Neural progenitor cell (in vitro differentiated cells): ENCODE measurements at places on chromosomes 11 and 22. TPM values are rescaled to one million over a fixed set of nuclear protein-coding genes. Genes with fewer than 3 reads are reported as not detected.

DNA sequence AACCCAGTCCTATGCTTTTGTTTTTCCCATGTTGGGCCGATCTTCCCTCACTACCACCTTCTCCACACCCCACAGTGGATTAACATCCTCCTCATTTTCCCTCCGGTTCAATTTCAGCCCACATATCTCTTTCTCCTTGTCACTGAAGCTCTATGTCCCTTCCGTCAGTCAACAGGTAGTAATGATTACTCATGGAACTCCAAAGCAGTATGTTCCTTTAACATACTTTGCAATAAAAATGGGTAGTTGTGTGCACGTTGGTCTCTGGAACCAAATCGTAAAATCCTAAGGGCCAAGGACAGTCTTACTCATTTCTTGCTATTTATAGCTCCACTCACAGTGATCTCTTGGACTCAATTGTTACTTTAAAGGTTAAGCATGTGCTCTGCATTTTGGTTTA lies 20.2 kb downstream of the AMOTL1 start:
- DNase-seq, result no peak
- no peaks in the 10 kb centered on the region for H3K4me1 ChIP-seq
- H3K4me3 ChIP-seq, result no peak overlapping the region
- no peak overlapping the region for H3K27ac ChIP-seq

The APOA5 gene
- 0.25 TPM in 1 of 2 replicates, not detected in the other for total RNA-seq

GRCh38 chr11:9565822-9566560 lies 7.5 kb upstream of the WEE1 start:
- peak overlapping the region; percentile 46 for H3K27ac ChIP-seq
- no peaks in the 10 kb centered on the region for H3K27me3 ChIP-seq
- no peaks in the 10 kb centered on the region for H3K36me3 ChIP-seq

The ADM gene
- 3.8 and 8.5 TPM in 2 replicates for total RNA-seq

DNA sequence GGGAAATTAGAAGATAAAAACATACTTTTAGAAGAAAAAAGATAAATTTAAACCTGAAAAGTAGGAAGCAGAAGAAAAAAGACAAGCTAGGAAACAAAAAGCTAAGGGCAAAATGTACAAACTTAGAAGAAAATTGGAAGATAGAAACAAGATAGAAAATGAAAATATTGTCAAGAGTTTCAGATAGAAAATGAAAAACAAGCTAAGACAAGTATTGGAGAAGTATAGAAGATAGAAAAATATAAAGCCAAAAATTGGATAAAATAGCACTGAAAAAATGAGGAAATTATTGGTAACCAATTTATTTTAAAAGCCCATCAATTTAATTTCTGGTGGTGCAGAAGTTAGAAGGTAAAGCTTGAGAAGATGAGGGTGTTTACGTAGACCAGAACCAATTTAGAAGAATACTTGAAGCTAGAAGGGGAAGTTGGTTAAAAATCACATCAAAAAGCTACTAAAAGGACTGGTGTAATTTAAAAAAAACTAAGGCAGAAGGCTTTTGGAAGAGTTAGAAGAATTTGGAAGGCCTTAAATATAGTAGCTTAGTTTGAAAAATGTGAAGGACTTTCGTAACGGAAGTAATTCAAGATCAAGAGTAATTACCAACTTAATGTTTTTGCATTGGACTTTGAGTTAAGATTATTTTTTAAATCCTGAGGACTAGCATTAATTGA lies 1.0 kb downstream of the MALAT1 start:
- H3K36me3 ChIP-seq, result peaks cover 57% of the 10 kb centered on the region
- peak overlapping the region; percentile 93 for H3K4me3 ChIP-seq
- no peaks in the 10 kb centered on the region for H3K27me3 ChIP-seq
- DNase-seq, result no peak
- peak overlapping the region; percentile 100 for H3K27ac ChIP-seq

GRCh38 chr11:66126808-66127555 lies 56.9 kb downstream of the PACS1 start:
- H3K27me3 ChIP-seq, result no peaks in the 10 kb centered on the region
- H3K27ac ChIP-seq, result no peak overlapping the region
- no peaks in the 10 kb centered on the region for H3K36me3 ChIP-seq
- DNase-seq, result no peak
